ENCODE measurements at places on chromosomes 1 and 21.

DNA sequence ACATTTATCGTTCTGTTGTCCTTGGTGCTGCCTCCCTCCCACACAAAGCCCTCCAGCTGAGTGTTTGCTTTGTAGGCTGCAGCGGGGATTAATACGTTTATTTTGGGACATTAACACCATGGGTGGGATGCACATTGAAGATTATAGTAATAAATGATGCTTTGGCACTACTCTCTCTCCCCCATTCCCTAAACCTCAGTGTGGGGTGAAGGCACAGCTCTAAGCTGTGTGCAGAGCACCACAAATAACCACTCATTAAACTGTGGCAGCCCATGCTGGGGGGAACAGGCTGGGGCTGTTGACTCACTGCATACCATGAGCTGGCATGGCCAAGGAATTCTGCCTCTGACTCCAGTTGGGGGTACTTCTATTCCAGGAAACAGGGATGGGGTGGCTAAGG lies 7.7 kb downstream of the PCP4L1 start:
- no peak for DNase-seq

DNA sequence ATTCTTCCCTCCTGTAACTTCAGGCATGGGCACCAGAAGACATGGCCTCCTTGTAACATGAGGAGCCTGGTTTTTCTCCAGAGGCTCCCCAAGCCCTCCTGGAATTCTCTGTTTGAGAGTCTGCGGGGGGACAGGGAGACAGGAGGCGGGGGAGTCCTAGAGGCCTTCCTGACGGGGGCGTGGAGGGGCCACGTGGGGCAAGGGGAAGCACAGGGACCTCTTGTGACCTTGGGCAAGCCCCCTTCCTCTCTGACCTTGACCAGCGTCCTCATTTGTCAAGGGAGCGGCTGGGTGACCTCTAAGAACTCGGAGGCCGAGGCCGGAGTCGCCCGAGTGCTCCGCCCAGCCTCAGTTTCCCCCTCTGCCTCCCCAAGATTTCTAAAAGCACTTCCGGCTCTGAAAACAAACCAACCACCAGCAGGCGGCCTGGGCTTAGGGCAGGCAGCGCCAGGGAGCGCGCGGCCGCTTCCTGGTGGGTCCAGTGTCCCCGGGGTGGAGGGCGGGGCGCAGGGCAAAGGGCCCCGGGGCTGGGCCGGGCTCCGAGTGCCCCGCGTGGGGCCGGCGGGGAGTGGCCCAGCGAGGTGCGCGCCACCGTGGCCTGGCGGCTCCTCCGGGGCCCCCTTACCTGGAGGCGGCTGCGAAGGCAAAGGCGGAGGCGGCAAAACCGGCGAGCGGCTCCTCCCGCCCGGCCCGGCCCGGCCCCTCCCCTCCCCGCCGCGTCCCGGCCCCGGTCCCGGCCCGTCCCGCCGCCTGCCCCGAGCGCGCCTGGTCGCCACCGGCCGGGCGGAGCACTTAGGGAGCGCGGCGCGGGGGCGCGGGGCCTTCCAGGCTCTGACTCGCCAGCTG lies at the start of gene TMCO4:
Gene TMCO4 (minus strand): TSS at position 687 of the 846 bp plus-strand sequence. CDS start 19,158 bp downstream, outside the sequence.
- DNase-seq: no peak

GRCh38 chr1:188244681-188245080 lies 1415.9 kb downstream of the PLA2G4A start:
- DNase-seq: no peak

GRCh38 chr1:50936321-50936720 lies 23.7 kb downstream of the FAF1 start:
- DNase-seq: no peak

GRCh38 chr1:7781923-7782495 lies 2.1 kb upstream of the PER3 start:
- no peak for DNase-seq

DNA sequence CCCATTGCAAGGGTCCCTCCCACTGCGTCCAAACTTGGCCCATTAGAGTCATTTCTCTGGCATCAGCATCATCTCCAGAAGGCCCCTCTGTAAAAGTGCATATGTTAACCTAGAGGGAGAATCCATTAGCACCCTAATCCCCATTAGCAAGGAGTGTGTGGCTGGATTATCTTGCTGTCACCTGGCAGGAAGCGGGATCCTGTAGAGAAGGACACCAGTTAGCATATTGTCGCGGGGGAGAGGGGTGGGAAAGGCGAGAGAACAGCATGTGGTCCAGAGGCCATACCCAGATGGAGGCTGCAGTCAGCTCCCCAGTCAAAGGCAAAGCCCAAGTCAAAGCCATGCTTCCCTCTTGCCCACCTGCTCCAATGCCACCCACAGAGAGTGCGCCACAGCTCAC lies 64.0 kb downstream of the OLIG1 start:
- no peak for DNase-seq

DNA sequence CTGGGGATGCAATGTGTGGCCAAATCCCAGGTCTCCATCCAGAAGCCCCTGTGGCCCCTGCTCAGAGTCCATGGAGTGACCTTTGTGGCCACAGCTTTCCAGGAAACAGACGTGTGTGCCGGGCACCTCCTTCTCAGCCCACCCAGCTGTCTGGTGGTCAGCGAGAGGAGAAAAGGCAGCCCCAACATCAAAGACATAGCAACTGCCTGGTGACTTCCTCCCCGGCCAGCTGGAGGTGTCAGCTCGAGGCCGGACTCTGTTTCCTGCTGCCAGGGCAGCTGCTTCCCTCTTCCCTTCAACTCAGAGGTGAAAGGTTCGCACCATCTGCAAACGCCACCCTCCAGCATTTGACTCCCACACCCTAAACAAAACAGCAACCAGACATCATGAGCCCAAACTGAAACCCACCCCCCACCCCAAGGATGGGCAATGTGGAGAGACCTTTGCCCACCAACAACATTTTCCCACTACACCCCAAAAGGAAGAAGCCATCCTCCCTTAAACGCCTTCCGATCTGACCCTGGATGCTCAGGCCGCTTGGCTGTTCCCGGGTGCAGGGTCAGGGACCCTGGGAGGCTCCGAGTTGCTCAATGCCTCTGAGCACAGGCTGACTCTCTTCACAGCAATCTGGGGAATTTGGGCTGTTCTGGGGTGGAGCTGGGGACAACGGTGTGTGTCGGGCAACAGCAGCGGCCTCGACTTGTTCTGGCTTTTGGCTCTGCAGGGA lies 162.3 kb downstream of the PSMG1 start:
- no peak for DNase-seq

DNA sequence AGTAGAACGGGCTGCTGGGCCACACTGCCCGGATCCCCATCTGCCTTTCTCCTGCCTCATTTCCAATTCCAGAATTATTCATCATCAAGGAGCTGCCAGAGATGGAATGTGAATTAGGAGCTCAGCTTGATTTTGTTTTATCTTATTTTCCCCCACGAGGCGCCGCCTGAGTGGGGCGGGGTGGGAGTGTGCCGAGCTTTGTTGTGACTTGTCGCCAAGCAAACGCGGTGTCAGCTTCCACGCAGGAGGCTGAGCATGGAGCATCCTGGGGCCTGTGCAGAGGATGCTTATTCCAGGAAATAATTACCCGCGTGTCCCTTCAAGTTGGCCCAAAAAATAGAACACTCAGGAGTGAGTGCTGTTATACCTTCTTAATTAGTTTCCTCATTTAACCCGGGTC lies 91.2 kb downstream of the HMGB4 start:
- DNase-seq: no peak

GRCh38 chr1:201344206-201345080 lies 33.0 kb downstream of the TNNT2 start:
- no peak for DNase-seq

- no peak for DNase-seq
Measured at GRCh38 chr1:169041366-169041765, 65.1 kb upstream of the ATP1B1 start.

- no peak for DNase-seq
Measured at GRCh38 chr1:25430967-25431881, 527 bp downstream of the MACO1 start.

GRCh38 chr1:74545821-74546220 lies 33.4 kb upstream of the LRRC53 start:
- no peak for DNase-seq

GRCh38 chr1:185636848-185637247 lies 97.3 kb upstream of the HMCN1 start:
- DNase-seq: no peak

DNA sequence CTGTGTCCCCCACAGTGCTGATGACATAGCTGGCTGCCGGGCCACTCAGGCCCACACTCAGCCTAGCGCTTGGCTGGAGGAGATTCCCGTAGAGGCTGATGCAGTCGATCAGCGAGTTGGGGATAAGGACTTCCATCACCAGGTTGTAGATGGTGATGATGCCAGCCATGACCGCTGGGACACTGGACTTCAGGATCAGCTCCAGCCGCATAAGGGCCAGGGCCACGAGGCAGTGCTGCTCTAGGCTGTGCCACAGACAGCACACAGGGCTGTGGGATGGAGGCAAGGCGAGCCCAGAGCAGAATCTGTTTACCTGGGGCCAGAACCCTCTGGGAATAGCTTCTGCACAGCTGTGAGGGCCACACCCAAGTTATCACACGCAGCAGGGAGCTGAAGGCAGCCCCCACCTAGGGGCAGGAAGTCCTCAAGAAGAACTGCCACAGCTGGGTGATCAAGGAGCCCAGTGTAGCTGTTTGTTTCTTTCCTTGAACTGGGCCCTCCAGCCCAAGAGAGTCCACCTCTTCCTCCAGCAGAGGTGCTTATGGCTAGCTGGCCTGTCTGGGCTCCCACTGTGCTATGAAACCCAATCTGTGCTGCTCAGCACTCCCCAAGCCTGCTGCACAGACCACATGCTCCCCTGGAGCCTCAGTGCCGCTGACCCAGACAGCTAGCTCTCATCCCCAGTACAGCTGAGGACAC lies 6.2 kb downstream of the SLC2A1 start:
- DNase-seq: no peak

- no peak for DNase-seq
Measured at GRCh38 chr1:239861985-239862384, 229.7 kb upstream of the FMN2 start.

GRCh38 chr1:223403184-223403815 lies 10.1 kb downstream of the CCDC185 start:
- DNase-seq: no peak

- DNase-seq: no peak
Measured at GRCh38 chr21:43297391-43297981, 128.7 kb downstream of the CRYAA start.

GRCh38 chr1:22290157-22290556 lies 147.3 kb upstream of the WNT4 start:
- DNase-seq: no peak

- DNase-seq: no peak
Measured at GRCh38 chr1:15146142-15146680, 7.3 kb upstream of the TMEM51 start.

Data from amygdala (tissue), 56 donors.